Activated naive CD8-positive, alpha-beta T cell treated with anti-CD3 and anti-CD28 coated beads for 36 hours (primary cell): ENCODE measurements at places on chromosomes 5 and 9. TPM values are rescaled to one million over a fixed set of nuclear protein-coding genes. Genes with fewer than 3 reads are reported as not detected.

Gene RNF38
- total RNA-seq, result 40.2 TPM

Gene CXCL14
- not detected for total RNA-seq

Gene EPB41L4A
- 0.06 TPM for total RNA-seq

Gene NUTM2F
- total RNA-seq, result not detected

Gene SPINK6
- total RNA-seq, result not detected

Gene LYRM7
- 26.2 TPM for total RNA-seq

Gene MAMDC2
- total RNA-seq, result not detected

Gene GRM6
- not detected for total RNA-seq

Gene CACNA1B
- total RNA-seq, result not detected

Gene CYLC2
- total RNA-seq, result not detected

Gene KLF9
- 25.4 TPM for total RNA-seq

Gene PPP1R26
- 0.20 TPM for total RNA-seq

Gene ZNF462
- total RNA-seq, result not detected
